ENCODE measurements at places on chromosomes 16 and 17.

GRCh38 chr17:17547210-17547764 lies 44.2 kb downstream of the PEMT start:
- DNase-seq, result peak; percentile 60

- peak; percentile 84 for DNase-seq
Measured at GRCh38 chr17:7323731-7324437, 5.3 kb downstream of the NEURL4 start.

GRCh38 chr16:55285586-55285985 lies 38.4 kb upstream of the IRX6 start:
- DNase-seq, result no peak

- DNase-seq, result no peak
Measured at GRCh38 chr17:69093279-69093789, 32.6 kb upstream of the ABCA9 start.

DNA sequence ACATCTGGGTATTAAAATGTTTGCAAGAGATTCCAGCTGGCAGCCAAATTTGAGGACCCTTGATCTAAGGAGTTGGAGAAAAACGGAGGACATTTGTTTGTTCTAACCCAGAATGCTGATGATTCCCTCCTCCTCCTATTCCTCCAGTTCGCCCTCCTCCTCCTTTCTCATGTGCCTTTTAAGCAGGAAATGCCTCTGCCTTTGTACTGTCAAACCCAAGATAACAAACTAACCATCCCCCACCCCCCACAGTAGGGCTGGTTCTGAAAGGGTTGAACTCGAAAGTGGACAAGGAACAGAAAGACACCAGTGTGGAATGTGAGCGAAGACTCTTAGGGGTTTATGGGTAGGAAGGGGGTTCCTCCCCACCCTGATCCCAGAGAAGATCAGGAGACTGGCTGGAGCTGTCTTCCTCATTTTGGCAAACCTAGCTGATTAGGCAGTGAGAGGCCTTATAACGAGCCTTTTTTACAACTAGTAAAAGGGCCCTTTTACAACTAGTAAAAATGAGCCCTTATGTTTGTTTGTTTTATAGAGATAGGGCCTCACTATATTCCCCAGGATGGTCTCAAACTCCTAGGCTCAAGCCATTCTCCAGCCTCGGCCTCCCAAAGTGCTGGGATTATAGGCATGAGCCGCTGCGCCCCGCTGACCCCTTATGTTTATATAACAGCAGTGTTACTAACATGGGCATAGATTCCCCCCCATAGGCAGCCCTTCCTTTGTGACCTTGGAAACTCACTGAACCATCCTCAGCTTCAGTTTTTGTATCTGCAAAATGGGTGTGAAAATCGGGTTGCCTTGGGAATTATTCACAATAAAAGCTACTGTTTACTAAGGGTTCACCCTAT lies 975 bp downstream of the CHD9 start:
- peak; percentile 37 for DNase-seq

- no peak for DNase-seq
Measured at GRCh38 chr16:10897134-10897533, 20.1 kb downstream of the CIITA start.

DNA sequence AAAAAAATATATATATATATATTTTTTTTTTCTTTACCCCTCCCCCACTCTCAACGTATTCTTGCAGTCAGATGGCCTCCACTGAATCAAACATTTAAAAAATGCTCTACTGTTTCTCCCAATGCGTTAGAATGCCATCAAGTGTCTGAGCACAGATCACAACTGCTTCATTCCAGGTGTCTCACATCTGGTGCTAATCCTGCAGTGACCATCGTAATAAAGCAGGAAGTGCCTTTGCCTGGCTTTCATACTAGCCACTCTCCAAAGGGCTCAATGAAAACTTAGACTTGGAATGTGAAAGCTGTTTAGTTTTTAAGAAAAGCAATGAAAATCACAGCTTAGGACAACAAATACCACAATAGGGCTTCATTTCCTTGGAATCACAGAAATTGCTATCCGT lies 37.2 kb downstream of the SKAP1 start:
- no peak for DNase-seq

- peak; percentile 57 for DNase-seq
Measured at GRCh38 chr16:27366687-27367460, 35.1 kb upstream of the IL21R start.

DNA sequence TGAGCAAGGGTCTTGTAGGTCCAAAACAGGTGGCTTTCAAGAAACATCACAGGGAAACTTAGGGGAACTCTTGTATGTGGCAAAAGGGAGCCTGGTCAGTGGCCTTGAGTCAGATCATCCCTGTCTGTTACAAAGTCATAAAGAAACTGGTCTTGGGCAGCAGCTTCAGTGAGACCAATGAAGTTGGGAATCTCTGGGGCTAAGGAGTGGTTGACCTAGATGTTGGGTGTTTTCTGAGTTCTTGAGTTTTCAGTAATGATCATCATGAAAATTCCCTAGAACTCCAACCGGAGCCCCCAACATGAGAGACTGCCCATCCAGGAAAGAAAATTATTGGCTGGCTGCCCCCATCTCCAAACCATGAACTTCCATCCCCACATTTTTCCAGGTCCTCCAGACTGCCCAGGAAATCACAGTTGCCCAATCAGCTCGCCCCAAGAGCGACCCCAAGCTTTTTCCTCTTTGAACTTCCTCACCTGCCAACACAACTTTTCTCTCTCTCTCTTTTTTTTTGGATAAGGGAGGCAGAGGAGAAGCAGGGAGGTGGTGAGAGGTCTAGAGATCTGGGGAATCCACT lies 3.9 kb downstream of the CCR7 start:
- DNase-seq, result no peak

- no peak for DNase-seq
Measured at GRCh38 chr17:73802314-73802713, 158.1 kb upstream of the SDK2 start.

DNA sequence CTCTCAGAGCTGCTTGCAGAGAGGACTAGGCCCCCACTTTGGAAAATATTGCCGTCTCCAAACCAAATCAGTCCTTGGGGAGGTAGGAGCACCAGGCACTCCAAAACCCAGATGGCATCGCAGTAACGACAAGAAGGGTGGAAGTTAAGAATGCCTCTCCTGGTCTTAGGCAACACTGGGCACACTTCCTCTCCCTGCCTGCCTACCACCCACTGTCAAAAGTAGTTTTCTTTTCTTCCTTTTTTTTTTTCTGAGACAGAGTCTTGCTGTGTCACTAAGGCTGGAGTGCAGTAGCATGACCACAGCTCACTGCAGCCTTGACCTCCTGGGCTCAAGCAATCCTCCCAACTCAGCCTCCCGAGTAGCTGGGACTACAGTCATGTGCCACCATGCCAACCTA lies 47.2 kb downstream of the SRL start:
- DNase-seq, result no peak

DNA sequence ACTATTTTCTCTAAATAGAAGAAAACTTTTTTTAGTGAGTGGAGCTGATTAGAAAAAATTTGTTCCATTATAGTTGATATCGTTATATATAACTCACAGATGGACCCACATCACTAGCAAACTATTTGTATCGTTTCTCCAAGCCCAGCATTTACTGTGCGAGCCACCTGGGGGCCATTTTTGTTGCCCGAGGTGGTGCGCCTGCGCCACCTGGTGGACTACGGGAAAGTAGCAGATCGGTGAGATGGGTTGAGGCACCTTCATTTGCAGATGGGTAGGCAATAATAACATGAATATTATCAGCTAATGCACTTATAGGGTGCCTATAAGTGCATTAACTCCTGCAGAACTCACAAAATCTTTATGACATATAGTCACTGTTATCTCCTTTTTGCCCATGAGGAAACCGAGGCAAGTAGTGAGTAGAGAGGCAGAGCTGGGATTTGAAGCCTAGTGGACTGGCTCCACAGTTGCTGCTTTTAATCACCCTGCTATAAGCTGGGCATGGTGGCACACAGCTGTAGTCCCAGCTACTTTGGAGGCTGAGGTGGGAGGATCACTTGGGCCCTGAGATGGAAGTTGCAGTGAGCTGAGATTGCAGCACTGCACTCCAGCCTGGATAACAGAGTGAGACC lies 23.2 kb upstream of the NTN1 start:
- DNase-seq, result peak; percentile 55

GRCh38 chr17:57864273-57864672 lies 14.4 kb upstream of the MRPS23 start:
- no peak for DNase-seq

DNA sequence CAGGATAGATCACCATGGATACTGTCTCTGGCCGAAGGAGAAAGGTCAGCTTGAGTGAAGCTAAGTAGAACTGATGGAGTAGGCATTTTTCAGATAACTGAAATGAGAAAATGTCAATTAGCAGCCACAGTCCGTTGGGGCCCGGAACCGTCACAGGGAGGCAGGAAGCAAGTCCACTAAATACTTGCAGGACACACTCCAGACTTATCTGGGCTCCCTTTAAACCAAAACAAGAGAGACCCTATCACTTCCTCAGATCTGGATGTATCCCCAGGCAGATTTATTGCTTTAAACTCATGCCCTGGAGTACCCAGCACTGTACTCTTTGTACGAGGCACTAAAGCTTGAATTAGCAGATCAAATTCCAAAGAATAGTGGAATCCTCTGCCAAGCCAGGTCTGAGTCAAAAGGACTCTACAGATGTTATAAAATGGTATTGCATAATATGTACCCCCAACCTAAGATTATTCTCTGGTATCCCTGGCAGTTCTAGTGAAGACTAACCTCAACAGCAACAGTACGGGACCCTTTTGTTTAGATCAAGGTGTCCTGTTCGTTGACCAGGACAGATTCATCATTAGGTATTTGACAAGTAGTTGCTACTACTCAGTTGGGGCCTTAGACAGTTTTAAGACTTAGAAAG lies 8.1 kb downstream of the ZP2 start:
- no peak for DNase-seq

GRCh38 chr17:36665417-36665816 lies 64.0 kb downstream of the MRM1 start:
- no peak for DNase-seq

DNA sequence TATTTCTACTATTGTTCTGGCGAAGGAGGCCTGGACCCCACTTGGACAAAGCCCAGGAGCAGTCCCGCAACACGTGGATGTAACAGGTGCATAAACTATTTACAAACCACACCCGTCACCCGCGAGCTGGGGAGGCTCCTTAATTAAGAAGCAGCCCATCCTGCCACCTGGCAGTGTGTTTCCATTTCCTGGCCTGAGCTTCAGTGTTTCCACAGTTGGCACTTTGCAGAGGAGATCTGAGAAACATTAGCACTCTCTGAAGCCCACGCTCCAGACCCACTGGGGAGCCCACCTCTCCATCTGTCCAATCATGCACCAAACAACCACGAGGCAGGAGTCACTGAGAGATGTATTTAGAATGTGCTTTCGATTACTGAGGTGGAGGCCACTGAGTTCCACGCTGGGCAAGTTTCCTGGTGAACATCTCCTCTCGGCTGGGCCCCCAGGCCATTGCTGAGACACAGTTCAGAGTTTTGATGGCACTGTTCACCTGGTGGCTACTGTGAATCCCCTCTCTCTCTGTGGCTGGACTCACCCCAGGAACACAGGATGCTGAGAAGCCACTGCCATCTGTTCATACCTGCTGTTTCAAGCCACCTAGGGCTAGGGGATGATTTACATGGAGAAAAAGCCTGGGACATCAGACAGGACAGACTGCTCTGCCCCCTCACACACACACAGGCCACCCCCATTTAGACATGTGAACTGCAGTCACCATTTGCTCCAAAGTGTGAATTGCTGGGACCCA lies 129.1 kb downstream of the AIPL1 start:
- DNase-seq, result no peak
